ENCODE measurements at places on chromosomes 16 and 17. TPM values are rescaled to one million over a fixed set of nuclear protein-coding genes. Genes with fewer than 3 reads are reported as not detected.

DNA sequence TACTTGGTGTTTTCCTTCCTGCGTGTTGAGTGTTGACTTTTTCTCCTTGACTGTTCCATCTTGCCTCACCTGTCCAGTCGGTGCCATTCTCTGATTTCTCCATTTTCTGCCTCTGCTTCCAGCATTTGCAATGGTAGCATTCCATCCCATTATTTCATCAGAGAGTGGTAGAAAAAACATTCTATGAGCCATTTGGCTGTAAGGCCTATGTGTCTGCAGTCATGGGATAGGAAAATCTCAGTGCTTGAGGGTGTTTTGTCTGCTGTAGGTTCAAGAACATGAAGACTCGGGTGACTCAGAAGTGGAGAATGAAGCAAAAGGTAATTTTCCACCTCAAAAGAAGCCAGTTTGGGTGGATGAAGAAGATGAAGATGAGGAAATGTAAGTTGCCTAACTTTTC lies 2.7 kb downstream of the UTP18 start:
- H3K27me3 ChIP-seq, result no peaks in the 10 kb centered on the region

GRCh38 chr17:8124350-8125153 lies 646 bp upstream of the HES7 start:
- H3K27ac ChIP-seq, result 0 out of 2 replicates have a peak overlapping the region, but pooled peaks have one; percentile 17
- H3K4me3 ChIP-seq, result peak overlapping the region; percentile 92
- H3K36me3 ChIP-seq, result no peaks in the 10 kb centered on the region
- no peaks in the 10 kb centered on the region for H3K27me3 ChIP-seq
- no peak for DNase-seq

DNA sequence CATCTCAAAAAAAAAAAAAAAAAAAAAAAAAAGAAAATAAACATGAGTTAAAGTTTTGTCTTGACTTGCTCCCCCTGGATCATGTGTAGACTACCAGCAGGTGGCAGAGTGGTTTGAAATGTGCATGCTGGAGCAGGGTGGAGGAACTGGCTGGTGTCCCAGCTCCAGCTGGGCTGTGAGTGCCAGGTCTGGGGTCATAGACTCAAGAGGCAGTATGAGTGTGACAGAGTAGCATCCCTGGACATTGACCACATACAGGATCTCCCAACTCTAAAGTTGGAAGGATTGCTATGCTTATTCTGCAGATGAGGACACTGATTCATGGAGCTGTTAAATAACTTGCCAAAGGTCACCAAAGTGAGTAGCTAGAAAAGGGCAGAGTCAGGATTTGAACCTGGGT lies 198.0 kb upstream of the MPHOSPH6 start:
- no peak overlapping the region for H3K4me3 ChIP-seq
- no peak for DNase-seq
- H3K36me3 ChIP-seq, result no peaks in the 10 kb centered on the region
- H3K27ac ChIP-seq, result no peak overlapping the region
- no peaks in the 10 kb centered on the region for H3K27me3 ChIP-seq

GRCh38 chr16:65294708-65295107 lies 172.8 kb upstream of the CDH11 start:
- no peaks in the 10 kb centered on the region for H3K27me3 ChIP-seq
- H3K4me3 ChIP-seq, result no peak overlapping the region
- H3K36me3 ChIP-seq, result no peaks in the 10 kb centered on the region
- DNase-seq, result no peak
- H3K27ac ChIP-seq, result no peak overlapping the region
- no peaks in the 10 kb centered on the region for H3K4me1 ChIP-seq

DNA sequence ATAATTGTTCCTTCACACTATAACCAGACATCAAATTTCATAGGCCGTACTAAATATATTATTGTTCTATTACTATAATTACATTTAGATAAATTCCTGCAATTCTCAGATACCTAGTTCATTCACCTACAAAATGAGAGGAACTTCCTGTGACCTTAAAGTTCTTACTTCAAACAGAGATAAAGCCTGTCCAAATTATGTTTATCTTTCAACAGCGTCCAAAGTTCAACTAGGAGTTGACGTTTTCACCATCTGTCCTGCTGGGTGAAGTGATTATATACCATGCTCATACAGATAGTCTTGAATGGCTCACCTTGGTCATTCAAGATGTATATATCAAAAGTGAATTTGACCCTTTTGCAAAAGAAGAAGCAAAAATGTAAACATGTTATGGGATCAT lies 440.6 kb downstream of the CDH8 start:
- H3K4me1 ChIP-seq, result no peaks in the 10 kb centered on the region
- no peak overlapping the region for H3K27ac ChIP-seq
- H3K4me3 ChIP-seq, result no peak overlapping the region
- no peaks in the 10 kb centered on the region for H3K36me3 ChIP-seq
- DNase-seq, result no peak
- no peaks in the 10 kb centered on the region for H3K27me3 ChIP-seq

TNFRSF17 gene
- not detected for total RNA-seq

TP53TG3 gene
- total RNA-seq, result 1.2 TPM

Data from Panc1 (cell line).